CD8-positive, alpha-beta memory T cell (primary cell): ENCODE measurements at places on chromosomes 7 and 10. TPM values are rescaled to one million over a fixed set of nuclear protein-coding genes. Genes with fewer than 3 reads are reported as not detected.
A peak's percentile ranks its signal among the peaks of the same experiment; 100 is the strongest.

GRCh38 chr10:8183241-8183704 is 128.8 kb downstream of the GATA3 start:
- DNase-seq: peak; percentile 51

GRCh38 chr7:45021604-45022296 is 21.7 kb downstream of the CCM2 start:
- DNase-seq: no peak

DNA sequence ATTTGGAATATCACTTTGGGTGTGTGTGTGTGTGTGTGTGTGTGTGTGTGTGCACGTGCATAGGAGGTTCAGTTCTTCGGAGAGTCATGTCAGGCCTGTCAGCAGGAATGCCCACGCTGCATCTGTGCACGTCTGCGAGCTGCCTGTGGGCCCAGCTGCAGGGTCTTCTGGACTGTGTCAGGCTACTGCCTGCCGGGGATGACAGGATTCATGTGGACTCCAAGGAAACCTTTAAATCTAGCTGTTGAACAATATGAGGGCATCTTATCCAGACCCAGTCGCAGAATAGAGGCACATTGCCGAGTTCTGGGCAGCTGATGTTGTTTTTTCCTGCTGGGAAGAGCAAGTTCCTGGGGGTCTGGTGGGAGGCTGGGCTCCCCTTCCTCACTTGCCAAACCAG is 19.0 kb downstream of the AQP1 start:
- DNase-seq: no peak

DNA sequence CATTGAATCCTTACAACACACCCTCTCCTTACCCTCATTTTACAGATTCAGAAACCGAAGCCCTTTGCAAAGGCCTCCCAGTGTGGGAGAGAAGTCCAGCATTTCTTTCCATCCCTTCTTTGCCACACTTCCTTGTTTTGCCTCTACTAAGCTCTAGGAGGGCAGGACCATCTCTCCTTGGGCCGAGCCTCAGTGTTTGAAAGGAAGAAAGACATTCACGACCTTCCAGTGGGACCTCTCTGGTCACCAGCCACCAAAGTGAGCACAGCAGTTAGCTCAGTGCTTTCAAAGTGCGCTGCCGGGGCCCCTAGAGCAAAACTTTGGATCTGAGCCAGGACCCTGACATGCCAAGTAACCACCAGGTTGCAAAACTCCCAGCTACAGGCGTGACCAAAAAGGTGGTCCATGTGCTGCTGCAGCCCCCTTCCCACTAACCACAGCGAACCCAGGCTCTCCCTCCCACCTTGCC is 12.4 kb downstream of the CTBP2 start:
- no peak for DNase-seq

DNA sequence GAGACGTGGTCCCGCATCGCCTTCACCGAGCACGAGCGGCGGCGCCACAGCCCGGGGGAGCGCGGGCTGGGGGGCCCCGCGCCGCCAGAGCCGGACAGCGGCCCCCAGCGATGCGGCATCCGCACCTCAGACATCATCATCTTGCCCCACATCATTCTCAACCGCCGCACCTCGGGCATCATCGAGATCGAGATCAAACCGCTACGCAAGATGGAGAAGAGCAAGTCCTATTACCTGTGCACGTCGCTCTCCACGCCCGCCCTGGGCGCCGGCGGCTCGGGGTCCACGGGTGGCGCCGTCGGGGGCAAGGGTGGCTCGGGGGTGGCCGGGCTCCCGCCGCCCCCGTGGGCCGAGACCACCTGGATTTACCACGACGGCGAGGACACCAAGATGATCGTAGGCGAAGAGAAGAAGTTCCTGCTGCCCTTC is 737 bp downstream of the CNNM2 start:
- peak; percentile 10 for DNase-seq

DNA sequence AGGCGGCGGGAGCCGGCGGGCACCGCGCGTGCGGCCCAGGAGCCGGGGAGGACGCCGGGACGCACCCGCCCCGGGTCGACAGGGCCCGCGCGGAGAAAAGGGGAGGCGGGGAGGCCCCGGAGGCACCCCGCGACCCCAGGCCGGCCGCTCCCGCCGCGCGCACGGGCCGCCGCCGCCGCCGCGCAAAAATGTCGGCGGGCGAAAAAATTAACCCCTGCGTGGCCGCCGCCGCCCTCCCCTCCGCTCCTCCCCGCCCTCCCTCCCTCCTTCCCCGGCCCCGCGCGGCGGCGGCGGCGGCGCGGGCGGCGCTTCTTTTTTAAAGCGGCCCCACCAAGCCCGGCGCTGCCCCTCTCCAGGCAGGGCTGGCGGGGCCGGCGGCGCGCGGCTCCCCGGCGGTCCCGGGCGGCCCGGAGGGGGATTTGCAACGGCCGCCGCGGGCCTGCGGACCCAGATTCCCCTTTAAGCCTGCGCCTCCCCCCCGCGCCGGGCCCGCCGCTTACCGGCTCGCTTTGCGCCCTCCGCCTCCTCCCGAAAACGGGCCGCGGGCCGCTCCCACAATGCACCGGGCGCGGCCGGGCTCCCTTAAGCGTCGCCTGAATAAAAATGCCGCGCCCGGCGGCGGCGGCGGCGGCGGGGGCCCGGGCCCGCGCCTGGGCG is 465 bp downstream of the SEPHS1 start:
- peak; percentile 79 for DNase-seq

GRCh38 chr10:94680544-94680943 is 3.0 kb upstream of the CYP2C18 start:
- no peak for DNase-seq

DNA sequence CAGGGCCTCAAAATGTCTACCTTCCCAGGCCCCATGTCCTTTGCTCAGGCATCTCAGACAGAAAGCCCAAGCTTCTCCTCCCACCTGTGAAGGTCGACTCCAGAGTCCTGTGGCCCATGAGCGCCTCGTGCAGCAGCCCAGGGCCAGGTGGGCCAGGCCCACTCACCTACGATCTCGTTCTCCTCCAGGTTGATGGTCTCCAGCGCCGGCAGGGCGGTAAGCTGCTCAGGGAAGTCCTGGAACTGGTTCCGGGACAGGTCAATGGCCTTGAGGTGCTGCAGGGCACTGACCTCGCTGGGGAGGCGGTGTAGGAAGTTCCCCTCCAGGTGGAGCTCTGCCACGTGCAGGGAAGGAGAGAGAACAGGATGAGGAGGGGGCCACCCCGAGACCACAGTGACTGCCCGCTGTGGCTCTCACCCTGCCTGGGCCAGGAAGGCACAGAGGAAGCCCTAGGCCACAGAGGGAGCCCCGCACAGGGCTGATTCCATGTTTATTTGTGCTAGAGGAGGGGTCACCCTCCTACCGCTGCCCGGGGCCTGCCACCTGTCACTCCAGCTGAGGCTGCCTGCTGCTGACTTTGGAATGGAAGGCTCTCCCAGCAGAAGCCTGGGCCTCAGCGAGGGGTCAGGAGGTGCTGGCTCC is 40.0 kb upstream of the NPFFR1 start:
- DNase-seq: no peak

DNA sequence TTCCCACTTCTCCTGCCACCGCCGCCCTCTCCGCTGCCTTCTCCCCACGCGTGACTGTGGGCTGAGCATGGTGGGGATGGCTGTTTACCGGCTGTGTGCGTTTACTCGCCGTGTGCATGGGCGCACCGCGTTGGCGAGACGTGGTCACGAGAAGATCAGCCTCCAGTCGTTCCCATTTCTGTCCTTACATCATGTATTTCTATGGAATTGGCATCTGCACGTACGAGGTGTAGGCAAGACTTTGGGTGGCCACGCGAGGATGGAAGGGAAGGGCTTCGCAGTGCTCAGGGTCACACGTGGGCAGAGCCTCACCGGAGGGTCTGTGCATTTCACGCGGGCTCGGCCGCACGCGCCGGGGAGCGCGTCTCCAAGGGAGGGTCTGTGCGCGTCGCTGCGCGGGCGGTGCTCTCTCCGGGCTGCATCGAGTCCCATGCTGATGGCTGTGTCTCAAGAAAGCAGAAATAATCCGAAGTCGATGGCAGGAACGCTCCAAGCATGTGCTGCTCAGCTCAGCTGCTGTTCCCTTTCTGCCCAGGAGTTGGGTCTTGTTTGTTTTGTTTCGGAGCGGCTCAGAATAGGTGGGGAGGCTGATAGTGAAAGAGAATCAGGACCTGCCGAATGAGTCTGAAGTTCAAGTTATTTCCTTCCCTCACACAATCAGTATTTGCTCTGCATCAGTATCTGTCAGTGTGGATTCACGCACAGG is 973 bp downstream of the CAMK1D start:
- peak; percentile 65 for DNase-seq

GRCh38 chr7:46746695-46747687 is 825.9 kb upstream of the IGFBP3 start:
- DNase-seq: no peak

- DNase-seq: no peak
Measured at GRCh38 chr7:144587701-144588100, 184.2 kb upstream of the NOBOX start.

- DNase-seq: no peak
Measured at GRCh38 chr10:96878057-96878456, 46.0 kb downstream of the LCOR start.

DNA sequence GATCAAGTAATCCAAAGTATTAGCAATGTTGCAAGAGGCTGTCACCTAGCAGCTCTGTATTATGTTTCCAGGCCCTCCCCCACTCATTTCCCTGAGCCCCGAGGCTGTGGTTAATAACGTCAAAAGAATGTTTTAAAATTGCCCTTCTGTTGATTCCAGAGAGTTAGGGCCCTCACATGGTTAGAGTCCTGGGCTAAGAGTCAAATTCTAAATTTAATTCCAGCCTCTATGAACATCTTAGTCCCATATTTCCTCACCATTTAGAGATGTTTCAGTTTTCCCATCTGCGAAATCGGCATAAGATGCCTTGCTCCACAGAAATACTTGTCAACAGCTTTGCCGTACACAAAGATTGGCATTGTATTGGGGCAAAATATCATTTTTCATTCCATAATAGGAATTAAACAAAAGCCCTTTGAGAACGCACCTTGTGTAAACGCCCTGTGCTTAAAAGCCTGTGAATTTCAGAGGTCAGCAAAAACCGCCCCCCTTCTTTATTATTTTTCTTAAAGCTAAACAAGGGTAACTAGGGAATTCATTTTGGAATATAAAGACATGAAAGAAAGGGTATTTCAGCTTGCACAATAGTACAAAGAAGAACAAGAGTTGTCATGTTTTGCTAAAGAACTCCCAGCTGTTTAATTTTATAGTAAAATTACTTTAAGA is 135.8 kb downstream of the ARID5B start:
- no peak for DNase-seq

- DNase-seq: peak; percentile 19
Measured at GRCh38 chr10:132675031-132675740, 110.8 kb downstream of the NKX6-2 start.

GRCh38 chr7:22942191-22942590 is 71.7 kb downstream of the HYCC1 start:
- DNase-seq: no peak

DNA sequence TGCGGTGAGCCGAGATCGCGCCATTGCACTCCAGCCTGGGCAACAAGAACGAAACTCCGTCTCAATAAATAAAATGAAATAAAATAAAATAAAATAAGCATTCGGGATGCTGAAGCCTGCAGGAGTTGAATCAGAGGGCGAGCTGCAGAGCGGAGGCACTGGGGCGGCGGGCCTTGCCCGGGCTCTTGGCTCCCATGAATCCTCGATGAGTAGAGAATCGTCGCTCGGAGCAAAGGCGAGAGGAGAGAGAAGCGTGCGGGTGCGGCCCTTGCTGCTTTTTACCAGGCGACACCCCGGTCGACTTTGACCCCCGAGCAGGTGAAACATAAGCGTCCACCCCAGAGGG is 168.3 kb downstream of the UBE2H start:
- no peak for DNase-seq

DNA sequence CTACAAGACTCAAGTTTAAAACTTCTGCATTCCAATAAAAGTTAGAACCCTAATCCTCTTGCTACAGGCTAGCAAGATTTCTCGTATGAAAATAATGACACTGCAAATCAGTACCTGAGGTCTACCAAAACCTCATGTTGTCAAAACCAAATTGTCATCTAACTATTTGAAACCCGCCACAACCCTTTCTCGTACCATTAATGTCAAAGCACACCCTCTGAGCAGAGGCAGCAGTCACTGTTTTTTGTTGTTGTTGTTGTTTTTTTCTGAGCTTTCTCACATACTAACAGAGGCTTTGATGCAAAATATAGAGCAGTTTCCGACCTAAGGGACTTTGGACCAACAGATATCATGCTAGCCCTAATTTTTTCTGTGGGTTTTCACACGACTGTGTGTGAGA is 563.9 kb upstream of the C7orf33 start:
- no peak for DNase-seq

GRCh38 chr10:9419757-9420156 is 1365.3 kb downstream of the GATA3 start:
- no peak for DNase-seq

DNA sequence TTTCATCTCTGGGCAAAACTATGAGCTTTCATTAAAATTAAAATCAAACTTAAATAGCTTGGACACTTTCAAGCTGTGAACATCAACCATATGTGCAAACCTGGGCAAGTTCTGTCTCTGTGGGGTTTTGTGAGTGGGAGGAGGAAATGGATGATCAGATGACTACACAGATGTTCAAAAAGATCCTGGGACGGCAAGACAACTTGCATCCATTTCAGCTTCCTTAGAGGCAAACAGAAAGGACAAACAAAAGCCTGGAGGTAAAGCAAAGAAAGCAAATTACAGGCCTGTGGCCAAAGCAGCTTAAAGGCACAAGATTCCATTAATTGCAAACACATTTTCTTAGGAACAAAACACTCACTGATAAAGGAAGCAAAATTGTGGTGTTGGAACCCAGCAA is 222.2 kb downstream of the NEBL start:
- no peak for DNase-seq

DNA sequence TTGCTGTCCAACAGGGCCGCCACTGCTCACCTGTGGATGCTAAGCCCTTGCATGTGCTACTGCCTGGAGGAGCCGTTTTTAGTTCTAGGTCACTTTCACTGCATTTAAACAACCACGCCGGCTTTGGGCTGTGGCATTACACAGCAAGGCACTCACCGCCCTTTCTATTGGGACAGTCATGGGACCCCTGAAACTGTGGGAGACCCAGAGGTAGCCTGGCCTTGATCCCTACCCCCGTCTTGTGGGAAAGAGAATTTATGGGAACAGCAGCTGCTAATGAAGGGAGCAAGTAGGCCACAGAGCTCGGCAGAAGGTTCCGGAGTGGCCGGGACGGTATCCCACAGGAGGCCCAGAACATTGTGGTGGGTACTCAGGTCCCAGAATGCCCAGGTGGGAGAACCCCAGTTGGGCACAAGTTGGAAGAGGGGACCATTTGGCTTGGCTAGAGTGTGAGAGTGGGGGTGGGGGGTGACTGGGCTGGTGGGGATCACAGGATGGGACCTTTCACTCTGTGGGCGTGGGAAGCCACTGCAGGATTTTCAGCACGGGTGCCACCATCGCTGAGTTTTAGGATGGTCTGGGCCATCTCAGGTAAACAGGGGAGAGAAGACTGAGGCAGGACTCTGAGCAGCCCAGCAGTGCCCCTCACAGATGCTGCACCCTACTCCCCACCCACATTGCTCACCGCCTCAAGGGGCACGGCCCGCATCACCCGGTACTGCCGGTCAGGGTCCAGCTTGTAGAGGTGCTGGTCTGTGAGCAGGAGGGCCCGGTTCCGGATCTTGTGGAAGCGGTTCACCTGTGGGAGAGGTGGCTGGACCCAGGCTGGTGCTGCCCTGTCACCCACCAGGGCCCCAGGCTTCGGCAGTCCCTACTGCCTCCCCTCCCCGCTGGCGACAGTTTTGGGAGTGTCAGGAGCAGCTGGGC is 15.2 kb downstream of the MYO1G start:
- no peak for DNase-seq

Gene AGBL3
- 2.5 TPM for total RNA-seq

Gene KEL
- not detected for total RNA-seq

Gene ZP3
- 1.6 TPM for total RNA-seq

Gene NUDT13
- total RNA-seq: 1.7 TPM

Gene FAM25A
- total RNA-seq: not detected

Gene SCIN
- 0.29 TPM for total RNA-seq

Gene SPDYE2
- total RNA-seq: not detected

Gene PRF1
- total RNA-seq: 94.8 TPM

Gene ANXA8L1
- not detected for total RNA-seq

Gene CUZD1
- 1.8 TPM for total RNA-seq
